ENCODE measurements at places on chromosomes 12 and 14.
A peak's percentile ranks its signal among the peaks of the same experiment; 100 is the strongest.

- DNase-seq, result no peak
Observed at GRCh38 chr12:104290320-104290719, 13.2 kb upstream of the EID3 start.

DNA sequence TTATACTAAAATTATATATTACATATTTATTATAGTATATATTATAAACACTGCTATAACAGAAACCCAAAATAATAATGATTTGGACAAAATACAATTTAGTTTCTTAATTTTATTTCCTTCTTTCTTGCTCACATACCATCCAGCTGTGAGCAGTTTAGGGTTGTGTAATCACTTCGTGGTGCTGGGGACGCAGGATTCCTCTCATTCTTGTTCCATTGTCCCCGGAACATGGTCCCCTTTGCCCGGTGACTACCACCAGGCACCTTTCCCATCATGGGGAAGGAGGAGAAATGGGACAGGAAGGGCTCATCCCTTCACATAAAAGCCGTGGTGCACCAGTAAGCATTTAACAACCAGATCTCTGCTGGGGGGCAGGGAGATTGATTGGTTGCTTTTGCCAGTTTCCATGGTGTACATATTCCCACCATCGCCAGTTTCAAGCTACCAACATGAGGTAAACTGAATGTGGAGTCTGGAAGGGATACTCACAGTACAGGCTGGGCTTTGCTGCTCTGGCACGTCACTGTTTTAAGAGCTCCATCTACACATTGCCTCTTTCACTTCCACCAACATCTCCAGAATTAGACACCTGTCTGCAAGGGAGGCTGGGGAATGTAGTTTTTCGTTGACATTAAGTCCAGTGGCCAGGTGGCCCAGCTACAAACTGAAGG lies 191.5 kb downstream of the TMEM132C start:
- DNase-seq, result no peak

- no peak for DNase-seq
Observed at GRCh38 chr14:61132894-61133293, 148.2 kb downstream of the TMEM30B start.

DNA sequence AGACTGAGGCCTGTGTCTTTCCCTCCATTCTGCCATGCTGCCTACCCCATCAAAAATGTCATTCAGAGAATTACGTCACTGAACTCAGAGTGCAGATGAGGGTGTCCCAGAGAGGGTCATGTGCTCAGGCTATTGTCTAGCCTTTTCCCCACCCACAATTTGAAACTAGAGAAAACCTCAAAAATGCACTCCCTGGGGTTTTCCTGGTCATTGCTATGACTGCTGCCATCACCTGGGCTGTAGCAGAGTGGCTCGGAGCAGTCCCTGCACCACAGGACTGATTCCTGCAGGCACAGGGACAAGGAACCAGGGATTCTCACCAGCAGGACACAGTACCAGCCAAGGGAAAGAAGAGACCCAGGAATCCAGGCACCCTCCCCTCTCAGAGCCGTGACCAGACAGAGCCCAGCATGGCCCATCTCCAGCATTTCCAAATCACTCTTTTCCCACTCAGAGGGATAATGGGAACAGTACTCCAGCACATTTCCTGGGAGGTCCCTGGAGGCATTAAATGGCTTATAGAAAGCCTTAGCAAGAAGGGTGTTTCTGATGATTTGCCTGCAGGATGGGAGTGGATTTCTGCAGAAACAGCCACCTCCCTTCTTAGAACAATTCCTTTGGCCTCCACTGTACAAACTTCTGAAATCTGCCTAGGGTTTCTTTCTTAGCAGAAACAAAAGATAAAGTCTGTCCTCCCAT lies 45.9 kb downstream of the VWF start:
- no peak for DNase-seq

- no peak for DNase-seq
Observed at GRCh38 chr12:128864516-128865186, 11.4 kb downstream of the GLT1D1 start.

GRCh38 chr12:15956413-15957185 lies 45.5 kb downstream of the DERA start:
- DNase-seq, result no peak

DNA sequence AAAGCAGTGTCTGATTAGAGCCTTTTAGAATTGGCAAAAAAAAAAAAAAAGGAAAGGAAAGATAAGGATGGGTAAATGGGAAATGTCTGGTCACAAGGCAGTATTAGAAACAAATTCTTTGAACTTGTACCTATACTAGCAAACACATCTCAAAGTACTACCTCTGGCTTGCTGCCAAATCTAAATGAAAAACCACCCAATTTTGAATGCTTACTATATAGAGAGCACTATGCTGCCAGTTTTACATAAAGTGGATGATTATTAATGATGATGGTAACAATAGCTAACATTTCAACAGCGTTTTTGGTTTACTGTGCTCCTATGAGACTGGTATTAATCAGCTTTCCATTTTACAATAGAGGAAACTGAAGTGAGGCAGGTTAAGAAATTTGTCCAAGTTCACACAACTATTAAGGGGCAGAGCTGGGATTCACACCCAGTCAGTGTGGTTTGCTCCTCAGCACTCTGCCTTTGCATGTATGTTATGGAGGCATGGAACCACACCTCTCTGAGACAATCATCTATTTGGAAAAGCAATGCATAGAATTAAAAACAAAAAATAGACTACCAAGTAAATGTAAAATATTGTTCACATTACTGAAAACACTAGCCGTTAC lies 34.2 kb downstream of the ATP2B1 start:
- DNase-seq, result no peak

GRCh38 chr12:75550401-75551240 lies 39.2 kb upstream of the KRR1 start:
- no peak for DNase-seq

- peak; percentile 95 for DNase-seq
Observed at GRCh38 chr12:52032804-52033445, 18.3 kb upstream of the NR4A1 start.

GRCh38 chr14:35402323-35403113 lies 2.0 kb downstream of the NFKBIA start:
- DNase-seq, result no peak

DNA sequence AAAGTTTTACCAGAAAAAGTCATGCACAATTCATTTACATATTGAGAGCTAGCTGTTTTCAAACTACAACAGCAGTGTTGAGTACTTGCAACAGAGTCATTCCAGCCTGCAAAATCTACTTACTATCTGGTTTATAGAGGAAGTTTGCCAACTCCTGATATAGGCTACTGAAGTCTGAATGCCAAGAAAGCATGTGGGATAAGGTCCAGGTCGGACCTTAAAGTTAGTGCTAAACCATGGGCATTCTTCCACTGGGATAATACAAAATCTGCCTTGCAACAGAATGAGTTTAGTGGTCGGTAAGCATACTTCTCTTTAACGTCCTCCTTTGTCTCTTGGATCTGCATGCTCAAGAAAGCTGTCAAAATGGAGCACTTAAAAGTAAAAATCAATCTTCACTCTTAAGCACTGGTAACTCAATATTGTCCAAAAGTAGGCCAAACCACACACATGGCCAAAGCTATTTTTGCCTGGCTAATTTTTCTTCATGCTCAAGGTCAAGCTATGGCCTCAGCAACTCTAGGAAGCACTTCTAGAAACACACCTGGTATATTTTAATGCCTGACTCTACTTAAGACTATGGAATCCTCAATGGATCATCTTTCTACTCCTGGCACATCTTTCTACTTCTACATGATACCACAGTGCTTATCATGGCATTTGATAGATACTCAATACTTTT lies 364.9 kb upstream of the KITLG start:
- no peak for DNase-seq

GRCh38 chr14:83940253-83940652 lies 1589.7 kb upstream of the FLRT2 start:
- DNase-seq, result no peak

DNA sequence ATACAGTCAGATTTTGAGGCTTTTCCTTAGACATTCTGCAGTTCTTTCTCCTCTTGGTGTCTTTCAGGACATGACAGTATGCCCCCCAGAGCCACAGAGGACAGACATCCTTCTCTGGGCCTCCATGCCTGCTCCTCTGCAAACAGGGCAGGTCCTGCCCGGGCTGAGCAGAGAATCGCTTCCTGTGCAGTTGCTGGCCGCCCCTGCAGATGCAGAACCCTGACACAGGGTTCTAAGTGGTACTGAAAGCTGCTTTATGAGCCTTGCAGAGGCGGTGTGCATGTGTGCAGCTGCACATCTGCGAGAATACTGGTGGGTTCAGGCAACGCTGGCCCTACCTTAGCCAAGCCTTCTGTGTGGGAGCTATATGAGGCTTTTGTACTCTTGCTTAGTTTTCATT lies 54.5 kb downstream of the FLRT2 start:
- DNase-seq, result no peak

DNA sequence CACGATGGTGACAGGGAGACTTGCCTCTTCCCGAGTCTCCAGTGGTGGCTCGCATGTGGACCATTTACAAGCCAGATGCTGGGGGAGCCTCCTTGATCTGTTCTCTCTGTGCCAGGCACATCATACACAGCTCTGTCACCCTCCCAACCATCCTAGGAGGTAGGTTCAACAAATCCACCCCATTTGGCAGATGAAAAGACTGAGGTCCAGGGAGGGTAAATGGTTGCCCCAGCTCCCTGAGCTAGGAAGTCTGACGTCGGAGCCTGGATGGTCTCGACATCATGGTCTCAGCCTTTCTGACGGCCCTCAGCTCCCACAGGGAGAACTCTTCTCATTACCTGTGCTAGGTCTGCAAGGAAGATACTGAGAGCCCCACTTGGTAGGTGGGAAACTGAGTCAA lies 189.6 kb downstream of the RBM19 start:
- no peak for DNase-seq

DNA sequence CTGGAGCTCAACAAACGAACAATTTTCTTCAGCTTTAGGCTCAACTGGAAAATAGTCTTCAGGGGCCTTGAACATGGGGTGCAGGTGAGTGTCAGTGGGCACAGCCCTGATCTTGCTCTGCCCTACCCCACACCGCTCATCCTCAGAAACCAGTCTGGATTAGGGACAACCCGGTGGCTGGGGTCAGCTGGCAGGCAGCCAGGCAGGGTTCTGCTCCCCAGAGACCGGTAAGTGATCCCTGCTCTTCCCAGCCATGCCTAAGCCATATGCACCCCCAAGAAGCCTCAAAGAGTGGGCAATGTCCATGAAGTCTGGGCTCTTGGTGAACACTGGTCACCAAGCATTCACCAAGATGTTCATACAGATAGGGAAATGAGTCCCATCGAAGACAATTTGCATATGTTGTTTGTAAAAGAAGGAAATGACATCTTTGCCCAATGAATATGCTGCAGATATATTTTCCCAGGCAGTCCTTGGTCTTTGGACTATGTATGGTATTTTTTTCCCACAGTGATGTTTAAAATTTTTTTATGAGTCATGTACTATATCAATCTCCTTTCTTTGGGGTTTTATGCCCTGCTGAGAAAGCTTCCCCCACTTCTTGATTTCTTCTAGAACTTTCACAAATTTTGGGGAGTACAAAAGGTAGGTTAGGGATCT lies 63.9 kb upstream of the VASH1 start:
- DNase-seq, result no peak

DNA sequence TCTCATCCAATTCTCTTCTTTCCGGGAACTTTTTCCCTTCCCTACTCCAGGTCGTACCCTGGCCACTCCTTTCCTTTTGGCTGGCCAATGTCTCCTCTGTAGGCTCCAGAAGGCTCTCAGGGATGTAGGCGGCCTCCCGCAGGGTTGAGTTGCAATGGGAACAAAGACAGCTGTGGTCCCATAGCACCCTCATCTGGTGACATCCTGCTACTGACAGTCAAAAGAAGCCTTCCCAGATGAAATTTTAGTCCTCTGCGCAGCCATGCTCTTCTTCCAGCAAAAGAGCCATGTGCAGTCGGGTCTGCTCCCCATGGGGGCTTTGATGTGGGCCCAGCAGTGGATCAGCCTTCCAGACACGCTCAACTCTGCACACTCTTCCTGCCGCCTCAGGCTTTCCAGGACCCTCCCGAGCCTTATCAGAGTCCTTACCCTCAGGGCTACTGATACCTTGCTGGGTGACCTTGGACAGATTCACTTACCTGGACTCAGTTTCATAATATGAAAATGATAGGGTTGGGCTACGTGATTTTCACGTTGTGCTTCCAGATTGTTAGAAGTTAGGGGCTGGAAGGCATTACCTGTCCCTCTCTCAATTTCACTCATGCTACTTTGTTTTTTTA lies 5.5 kb upstream of the CELA1 start:
- DNase-seq, result peak; percentile 68

GRCh38 chr12:49345051-49345824 lies 1.4 kb upstream of the DNAJC22 start:
- DNase-seq, result peak; percentile 88

DNA sequence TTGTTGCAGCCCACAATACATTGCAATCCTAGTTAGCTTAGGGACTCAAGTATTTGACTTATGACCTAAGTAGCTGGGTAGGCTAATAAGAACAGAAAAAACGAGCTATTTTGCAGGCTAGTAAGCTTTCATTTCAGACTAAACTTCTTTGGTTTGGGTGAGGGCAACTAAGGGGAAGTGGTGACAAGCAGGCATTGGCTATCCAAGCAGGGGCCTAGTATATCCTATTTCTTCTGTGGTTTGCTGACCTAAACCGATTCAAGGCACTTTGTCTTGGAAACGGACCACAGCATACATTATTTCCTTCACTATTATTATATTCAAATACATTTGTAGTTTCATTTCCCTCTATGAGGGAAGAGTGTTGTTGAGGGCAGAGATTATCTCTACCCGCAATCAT lies 21.6 kb upstream of the SLC5A8 start:
- no peak for DNase-seq

DNA sequence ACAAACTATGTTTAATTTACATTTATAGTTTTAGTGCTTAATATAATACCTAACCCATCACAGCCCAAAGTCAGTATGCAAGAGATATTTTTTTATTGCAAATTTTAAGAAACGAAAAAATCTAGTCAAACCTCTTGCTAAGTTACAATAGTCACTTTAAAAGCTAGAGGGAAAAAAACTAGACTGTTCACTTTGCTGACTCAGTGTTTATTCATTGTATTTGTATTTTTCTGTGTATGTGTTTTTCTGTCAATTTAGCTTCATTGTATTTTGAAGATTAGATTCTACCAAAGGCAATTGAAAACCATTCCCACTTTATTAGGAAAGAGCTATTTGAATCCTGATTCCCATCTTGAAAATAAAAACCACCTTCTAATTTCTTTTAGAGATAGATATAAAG lies 891.5 kb downstream of the SLC16A7 start:
- DNase-seq, result no peak

- DNase-seq, result no peak
Observed at GRCh38 chr14:99119554-99120525, 152.2 kb downstream of the BCL11B start.

Data from nephron progenitor cell (in vitro differentiated cells).